ENCODE measurements at places on chromosomes 6 and 20.

DNA sequence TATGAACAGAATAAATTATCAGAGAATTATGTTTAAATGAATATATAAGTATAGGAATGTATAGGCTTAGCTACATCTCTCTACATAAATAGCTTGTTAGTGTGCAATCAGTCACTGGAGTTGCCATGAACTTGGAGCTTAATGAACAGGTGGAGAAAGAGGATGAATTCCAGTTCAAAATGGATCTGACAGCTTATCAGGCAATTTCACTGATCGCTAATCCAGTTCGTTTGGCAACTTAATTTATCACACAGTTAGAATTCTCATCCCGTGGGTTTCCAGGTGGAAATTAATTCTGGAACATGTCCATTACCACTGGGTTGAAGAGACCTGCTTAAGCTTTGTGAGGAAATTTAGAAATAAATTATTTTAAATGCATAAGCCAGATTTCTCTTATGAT, 118.1 kb downstream of the MACROD2 start:
- no peak for DNase-seq

- DNase-seq: no peak
Measured at GRCh38 chr20:44800391-44801046, 9.8 kb downstream of the RIMS4 start.

GRCh38 chr6:131029626-131030297, 33.3 kb downstream of the EPB41L2 start:
- peak; percentile 39 for DNase-seq

GRCh38 chr6:109383438-109383940, 1.2 kb upstream of the CD164 start:
- no peak for DNase-seq

- no peak for DNase-seq
Measured at GRCh38 chr6:6239598-6240581, 80.6 kb downstream of the F13A1 start.

DNA sequence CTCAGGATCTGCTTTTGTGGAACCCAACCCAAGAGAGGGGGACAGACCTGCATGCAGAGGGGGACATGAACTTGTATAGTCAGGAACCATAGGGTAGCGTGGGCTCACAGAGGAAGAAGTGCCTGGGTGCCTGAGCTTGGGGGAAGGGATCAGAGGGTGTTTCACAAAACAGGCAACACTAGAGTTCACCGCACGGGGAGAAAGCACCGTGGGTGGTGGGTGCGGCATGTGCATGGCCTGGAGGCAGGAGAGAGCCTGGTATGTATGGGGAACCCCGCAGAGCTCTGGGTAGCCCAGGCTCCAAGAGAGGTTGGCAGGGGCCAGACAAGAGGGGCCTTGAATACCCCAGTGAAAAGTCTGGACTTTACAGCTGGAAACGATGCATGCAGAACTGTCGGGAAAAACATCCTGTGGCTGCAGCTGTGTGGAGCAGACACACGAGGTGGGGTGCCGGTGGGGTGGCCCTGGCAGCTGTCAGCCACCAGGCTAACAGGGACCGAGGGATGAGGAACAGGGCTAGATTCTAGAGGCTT, 6.7 kb upstream of the EMILIN3 start:
- DNase-seq: no peak

- DNase-seq: peak; percentile 28
Measured at GRCh38 chr20:56414842-56415765, 3.0 kb downstream of the CASS4 start.

GRCh38 chr6:40586369-40587201, 579 bp downstream of the LRFN2 start:
- peak; percentile 15 for DNase-seq

DNA sequence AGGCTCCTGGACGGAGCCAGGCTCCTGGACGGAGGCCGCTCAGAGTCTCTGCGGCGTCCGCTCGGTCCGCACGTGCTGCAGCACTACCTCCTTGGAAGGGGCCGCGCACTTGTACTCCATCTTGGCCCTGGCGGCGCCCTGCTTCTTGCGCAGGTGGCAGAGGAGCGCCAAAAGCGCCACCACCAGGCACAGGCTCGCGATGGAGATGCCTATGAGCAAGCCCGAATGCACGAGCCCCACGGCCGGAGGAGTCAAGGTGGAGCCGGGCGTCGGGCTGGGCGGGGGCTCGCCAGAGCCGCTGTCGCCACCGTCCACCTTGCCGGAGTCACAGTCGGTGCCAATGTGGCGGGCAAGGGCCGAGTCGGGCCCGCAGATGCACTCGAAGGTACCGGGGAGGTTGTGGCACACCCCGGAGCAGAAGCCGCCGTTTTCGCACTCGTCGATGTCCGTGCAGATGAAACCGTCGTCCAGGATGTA, 1.7 kb downstream of the THBD start:
- DNase-seq: no peak

GRCh38 chr6:135850882-135851281, 619 bp upstream of the PDE7B start:
- no peak for DNase-seq

GRCh38 chr6:148649454-148649963, 97.3 kb upstream of the UST start:
- DNase-seq: no peak
